Brain microvascular endothelial cell (primary cell): ENCODE measurements at places on chromosomes 12 and 14.
A peak's percentile ranks its signal among the peaks of the same experiment; 100 is the strongest.

DNA sequence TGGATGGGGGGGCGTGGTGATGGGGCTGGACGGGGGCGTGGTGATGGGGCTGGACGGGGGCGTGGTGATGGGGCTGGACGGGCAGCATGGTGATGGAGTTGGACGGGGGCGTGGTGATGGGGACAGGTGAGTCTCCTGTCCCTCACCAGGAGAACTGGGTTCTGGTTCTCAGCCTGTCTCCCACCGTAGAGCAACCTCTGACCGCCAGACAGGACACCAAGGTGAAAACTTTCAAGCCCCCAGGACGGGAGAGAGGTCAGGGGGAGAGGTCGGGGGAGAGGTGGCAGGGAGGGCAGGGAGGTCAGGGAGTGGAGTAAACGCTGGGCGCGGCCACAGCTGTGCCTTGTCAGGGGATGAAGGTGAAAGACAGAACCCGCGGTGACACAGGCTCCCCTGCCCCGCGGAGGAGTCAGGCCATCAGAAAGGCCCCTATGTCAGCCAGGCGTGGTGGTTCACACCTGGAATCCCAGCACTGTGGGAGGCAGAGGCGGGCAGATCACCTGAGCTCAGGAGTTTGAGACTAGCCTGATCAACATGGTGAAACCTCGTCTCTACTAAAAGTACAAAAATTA, 84.6 kb downstream of the GALNT9 start:
- DNase-seq = no peak

- peak; percentile 2 for DNase-seq
Measured at GRCh38 chr14:93160353-93160801, 24.3 kb downstream of the MOAP1 start.

DNA sequence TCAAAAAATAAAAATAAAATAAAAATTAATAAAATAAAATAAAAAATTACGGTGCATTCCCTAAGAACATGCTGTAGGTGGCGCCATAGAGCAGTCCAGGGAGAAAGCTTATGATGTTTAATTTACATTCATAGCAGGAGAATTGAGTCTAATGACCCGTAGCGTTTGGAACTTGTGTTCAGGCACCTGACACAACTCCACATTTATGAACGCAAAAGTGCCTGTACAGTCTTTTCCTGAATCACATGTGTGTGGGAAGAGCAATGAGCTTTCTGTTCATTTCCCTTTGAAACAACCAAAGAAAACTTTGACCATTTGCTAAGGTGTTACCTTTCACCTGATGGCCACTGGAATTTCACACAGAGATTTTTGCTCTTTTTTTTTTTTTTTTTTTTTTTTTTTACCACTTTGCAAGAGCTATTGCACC, 60.6 kb upstream of the KCNA1 start:
- DNase-seq = no peak

DNA sequence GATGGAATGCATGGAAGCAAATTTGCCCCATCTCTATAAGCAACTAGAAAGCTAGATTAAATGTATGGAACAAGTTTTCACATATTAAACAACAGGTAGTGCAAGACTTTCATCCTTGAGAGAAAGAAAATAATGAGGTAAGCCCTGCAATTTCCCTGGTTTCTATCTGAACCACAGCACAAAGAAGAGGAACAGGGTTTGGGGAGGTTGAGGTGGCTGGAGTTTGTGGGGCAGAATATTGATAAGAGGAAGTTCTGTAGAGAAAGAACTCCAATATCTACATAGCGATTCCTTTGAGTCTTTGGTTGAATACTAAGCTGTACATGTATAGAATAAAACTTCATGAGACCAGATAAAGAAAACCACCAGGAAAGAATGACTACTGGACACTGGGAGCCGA, 96.3 kb upstream of the CCND2 start:
- no peak for DNase-seq

- DNase-seq = no peak
Measured at GRCh38 chr14:77082356-77082755, 15.7 kb upstream of the CIPC start.

- DNase-seq = no peak
Measured at GRCh38 chr14:61992139-61992538, 229.9 kb downstream of the SNAPC1 start.

DNA sequence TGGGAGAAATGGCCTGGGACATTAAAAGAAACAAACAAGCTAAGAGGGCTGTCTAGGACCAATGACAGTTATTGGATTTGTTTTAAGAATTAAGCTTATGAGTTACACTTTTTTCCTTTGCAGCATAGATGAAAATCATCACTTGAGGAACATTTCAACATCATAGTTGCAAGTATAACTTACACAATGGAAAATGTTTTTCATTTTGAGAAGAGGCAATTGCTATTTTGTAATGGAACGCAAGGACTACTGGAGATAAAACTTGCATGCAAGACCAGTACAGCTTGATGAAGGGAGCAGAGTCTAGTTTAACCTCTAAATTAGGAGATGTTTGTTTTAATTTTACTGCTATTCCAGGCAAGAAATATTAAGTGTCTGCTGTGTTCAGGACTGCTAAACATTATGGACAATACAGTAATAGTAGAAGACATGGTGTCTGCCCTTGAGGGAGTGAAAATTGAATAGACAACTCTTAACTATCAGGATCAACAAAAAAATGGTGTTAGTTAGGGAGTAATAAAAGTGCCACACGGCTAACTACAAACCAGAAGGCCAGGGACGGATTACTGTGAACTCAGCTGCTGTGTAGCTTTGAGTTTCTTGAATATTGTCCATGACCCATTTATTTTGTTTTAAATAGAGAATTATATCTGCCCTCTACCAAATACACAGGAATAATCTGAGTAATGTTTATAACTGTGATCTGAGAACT, 374.5 kb downstream of the RAD51B start:
- no peak for DNase-seq

- DNase-seq = peak; percentile 81
Measured at GRCh38 chr14:93269341-93270068, 62.4 kb downstream of the UBR7 start.

DNA sequence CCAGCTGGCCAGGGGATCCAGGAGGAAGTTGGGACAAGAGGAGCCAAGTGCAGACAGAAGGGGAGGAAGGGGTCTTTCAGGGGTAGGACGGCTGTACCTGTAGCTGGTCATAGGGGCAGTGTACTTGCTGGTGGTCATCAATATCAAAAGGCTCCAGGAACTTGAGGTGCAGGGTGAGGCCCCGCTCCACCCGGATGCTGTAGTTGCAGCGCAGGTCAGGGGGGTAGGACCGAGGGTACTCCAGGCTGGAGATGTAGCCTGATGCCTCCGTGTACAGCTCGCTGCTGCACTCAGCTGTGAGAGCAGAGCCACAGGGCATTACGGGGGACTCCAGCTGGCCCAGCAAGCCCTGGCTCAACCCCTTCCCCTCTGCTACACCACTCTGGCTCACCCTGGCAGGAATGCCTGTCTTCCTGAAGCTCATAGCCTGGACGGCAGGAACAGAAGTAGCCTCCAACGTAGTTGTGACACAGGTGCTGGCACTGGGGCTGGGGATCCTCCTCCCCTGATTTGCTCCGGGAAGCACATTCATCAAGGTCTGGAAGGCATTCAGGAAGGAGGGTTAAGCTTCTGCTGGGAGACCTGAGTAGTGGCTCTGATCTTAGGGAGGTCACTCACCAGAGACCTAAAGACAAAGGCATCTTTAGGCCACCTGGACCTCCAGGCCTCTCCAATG, 2.9 kb downstream of the C1R start:
- no peak for DNase-seq

- no peak for DNase-seq
Measured at GRCh38 chr14:39372656-39373055, 59.6 kb downstream of the FBXO33 start.

GRCh38 chr12:13339091-13339490, 142.6 kb downstream of the EMP1 start:
- DNase-seq = no peak

DNA sequence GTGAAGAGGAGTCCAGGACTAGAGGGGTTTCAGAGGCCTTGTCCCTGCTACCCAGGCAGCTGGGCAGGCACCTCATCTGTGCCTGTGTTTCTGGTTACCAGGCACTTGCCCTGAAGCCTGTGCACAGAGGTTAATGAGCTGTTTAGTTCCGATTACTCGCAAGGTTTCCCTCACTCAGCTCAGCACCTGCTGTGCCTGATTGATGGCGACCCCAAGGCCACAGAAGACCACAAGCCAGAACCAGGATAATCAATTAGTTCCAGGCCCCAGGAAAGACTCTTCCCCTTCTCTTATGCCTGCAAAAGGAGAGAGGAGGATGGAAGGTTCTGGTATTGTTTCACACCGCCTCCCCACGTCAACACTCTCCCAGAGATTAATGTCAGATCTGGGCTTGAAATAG, 88.8 kb upstream of the NOS1 start:
- no peak for DNase-seq

GRCh38 chr12:53214687-53215455, 7.8 kb upstream of the ITGB7 start:
- DNase-seq = no peak

DNA sequence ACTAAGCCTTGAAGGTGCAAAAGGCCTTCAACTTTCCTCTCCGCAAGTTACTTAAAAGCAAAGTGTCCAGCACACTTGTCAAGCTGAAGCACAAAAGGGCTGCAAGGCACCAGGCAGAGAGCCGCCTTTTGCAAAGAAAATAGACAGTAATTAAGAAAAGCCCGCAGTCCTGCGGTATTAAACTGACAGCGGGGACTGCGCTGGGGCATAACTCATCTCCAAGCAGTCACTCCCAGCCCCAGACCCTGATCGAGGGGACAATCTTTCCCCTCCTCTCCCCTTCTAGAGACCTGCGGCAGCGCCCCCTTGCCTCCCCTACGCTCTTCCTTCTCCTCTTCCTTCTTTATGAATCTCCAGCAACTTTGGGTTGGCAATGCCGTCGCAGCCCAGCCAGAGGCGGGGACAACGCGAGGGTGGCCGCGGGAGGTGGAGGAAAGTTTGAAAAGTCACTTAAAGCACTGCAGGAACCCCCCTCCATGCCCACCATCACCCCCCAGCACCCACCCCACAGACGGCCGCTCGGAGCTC, 200.9 kb upstream of the CAND1 start:
- DNase-seq = no peak

DNA sequence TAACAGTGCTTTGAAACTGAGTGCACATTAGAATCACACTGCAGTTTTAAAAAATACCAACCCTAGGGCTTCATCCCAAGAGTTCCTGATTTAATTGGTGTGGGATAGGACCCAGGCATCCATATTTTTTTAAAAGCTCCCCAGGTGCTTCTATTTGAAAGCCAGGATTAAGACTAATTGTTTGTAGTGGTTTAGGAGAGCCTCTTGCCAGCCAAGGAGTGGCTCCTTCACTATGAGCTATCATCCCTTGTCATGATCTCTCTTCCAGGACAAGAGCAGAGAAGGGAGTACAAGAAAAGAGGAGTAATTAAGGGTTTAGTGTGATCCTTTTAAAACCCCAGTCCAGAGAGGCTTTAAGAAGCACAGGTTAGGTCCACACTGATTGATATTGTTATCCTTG, 178.0 kb downstream of the CAND1 start:
- no peak for DNase-seq

- no peak for DNase-seq
Measured at GRCh38 chr12:90841336-90841735, 113.6 kb downstream of the CCER1 start.

GRCh38 chr12:13435235-13435933, 238.9 kb downstream of the EMP1 start:
- peak; percentile 9 for DNase-seq

GRCh38 chr12:103327676-103328075, 168.1 kb downstream of the C12orf42 start:
- no peak for DNase-seq

DNA sequence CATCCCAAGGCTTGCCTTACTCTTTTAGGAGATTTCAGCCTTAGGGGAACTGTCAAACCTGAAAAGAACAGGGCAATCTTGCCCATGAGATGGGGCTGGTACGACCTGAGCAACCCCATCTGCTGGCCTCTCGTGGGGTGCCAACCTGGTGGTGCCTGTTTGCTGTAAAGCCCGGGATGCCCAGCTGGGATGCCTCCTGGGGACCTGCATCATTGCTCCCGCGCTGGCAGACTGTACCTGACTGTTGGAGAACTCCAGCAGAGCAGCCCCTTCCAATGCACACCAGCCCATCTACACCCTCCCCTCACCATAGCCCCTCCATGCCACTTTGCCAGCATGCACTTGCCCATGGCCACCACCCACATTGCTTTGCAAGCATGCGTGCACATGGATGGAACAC, 335.7 kb downstream of the RPS29 start:
- no peak for DNase-seq

DNA sequence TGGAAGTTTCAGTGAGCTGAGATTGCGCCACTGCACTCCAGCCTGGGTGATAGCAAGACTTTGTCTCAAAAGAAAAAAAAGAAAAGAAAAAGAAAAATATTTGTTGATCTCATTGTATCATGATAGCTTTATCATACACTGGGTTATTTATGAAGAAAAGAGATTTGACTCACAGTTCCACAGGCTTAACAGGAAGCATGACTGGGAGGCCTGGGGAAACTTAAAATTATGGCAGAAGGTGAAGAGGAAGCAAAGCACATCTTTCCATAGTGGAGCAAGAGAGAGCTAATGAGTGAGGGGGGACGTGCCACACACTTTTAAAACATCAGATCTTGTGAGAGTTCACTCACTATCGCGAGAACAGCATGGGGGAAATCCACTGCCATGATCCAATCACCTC, 72.7 kb upstream of the FUT8 start:
- no peak for DNase-seq

DNA sequence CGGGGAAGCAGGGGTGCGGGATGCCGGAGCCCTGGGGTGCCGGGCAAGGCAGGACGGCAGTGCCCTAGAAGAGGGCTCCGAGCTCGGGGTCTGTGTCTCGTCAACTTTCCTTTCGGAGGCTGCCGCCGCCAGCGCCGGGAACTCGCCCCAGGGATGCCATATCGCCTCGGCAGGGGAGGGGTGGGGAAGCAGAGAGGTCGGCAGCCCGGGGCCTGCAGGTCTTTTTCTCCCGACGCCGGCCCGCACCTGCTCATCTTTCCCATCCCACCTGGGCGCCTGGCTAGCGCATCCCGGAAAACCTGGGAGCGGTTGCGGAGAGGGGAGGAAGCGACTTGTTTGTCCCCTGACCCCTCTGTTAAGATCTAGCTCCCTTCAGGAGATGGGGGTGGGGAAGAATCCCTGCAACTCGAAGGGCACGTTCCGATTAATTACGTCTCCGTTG, 547 bp downstream of the CNTN1 start:
- DNase-seq = no peak

GRCh38 chr12:25769082-25769945, 189.2 kb upstream of the RASSF8 start:
- DNase-seq = peak; percentile 60

DNA sequence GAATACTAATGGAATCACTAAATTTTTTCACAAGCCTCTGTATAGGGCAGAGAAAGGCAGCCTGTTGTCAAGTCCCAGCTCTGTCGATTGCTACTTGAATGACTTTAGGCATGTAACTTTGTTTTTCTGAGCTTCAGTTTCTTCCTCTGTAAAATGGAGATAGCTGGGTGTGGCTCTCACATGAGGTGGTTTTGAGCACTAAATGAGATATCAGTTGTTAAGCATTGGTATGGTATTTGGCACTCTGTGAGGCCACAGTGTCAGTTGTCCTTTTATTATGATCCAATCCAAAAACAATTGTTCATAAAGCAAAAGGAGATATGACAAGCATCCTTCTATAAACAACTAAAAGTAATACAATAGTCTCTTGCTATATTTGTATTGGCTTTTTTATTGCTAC, 120.6 kb downstream of the DUSP6 start:
- DNase-seq = no peak
